ENCODE measurements at places on chromosomes 16 and 17. TPM values are rescaled to one million over a fixed set of nuclear protein-coding genes. Genes with fewer than 3 reads are reported as not detected.
A peak's percentile ranks its signal among the peaks of the same experiment; 100 is the strongest.

DNA sequence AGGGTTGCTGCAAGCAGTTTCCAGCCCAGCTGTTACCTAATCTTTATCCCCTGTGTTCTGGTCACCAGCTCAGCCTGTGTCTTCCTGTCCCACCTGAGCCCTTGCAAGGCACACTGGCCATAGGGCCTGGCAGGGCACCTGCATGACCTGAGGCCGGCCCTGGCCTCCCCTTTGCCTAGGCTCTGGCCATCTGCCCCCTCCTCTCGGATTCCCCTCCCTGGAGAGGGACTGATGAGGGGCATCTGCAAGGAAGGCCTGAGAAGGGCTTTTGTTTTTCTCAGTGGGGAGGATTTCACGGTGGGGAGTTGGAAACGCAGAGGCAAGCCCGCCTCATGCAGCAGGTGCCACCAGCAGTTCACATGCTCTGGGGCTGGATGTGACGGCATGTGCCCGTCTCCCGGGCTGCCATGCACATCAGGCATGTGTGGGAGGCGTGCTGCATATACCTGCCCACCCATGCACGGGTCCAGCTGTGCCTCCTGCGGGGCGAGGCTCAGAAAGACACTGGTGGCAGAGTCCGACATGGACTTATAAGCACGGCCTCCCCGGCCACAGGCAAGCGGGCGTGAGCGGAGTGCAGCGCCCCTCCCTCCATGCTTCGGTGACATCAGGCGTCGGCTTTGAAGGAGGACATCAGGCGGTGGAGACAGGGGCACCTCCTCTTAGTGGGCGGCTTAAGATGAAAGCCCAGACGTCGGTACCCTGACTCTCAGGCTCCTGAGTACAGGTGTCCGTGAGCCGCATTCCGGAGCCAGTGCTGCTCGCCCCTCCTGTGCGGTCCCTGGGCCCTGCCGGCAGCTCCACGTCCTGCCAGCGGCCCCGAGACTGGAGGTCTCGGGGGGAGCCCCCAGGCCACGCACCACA, 16.5 kb downstream of the ASPSCR1 start:
- no peak for DNase-seq

DNA sequence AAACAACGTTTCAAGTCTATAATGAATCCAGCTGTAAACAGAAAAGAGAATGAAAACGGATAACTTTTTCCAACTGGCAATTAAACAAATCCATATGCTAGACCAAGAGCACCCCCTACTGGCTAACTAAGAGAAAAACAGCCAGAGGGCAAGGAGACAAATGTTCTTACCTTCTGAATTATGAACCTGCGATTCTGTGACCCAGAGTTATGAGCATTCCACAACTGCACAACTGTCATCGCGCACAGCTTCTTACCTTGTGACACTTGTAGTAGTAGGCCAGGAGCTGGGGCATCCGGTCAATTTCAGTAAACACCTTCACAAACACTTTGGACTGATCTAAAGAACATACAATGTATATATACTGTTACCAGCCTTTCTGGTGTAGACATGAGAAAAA, 18.6 kb downstream of the COG7 start:
- no peak for DNase-seq

DNA sequence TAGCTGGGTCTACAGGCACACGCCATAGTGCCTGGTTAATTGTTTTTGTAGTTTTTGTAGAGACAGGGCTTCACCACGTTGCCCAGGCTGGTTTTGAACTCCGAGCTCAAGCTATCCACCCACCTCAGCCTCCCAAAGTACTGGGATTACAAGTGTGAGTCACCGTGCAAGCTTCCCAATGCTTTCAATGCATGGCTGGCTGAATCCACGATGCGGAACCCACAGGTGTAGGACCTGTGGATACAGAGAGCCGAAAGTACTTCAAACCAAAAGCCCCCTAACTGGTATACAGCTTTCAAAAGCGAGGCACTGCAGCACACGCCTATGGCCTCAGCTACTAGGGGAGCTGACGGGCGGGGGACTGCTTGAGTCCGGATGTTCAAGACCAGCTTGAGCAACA, 44.8 kb downstream of the METTL16 start:
- no peak for DNase-seq

GRCh38 chr16:30006095-30006473, 4.7 kb downstream of the DOC2A start:
- no peak for DNase-seq

- DNase-seq = no peak
These were observed 2.0 kb upstream of the CACNA1G start for GRCh38 chr17:50558581-50558940.

DNA sequence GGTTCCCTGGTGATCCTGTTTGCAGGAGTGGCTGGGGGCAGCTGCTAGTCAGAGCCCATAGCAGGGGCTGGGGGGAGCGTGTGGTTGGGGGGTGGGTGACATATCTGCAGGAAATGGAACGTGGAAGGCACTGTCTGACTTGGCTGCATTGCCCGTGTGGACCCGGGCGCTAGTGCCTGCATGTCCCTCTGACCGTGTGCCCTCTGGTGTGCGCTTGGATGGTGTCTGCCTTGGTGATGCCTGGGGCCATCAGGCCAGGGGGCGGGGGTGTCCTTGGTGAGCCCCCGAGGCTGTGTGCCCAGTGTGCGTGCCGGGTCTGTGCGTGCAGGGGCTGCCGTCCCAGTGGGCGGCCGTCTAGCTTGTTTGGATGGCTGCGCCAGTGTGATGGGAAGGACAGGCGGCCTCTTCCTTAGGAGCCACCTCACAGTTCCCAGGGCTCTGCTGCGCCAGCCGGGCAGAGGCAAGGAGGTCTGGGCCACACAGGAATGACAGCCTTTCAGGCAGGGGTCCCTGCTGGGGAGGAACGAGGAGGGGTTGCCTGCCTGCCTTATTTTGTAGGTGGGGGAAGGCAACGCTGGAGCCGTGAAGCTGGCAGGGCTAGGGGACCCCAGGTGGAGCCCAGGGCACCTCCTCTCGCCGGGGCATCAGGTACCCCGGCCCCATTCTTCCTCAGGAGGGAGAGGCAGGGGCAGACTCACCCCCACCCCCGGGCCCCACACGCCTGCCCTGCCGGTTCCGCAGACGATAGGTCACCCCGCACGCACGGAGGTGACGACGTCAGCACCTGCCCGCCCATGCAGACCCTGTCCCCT, 693 bp downstream of the NDRG4 start:
- DNase-seq = no peak

GRCh38 chr17:7462474-7463371, 16.7 kb downstream of the ZBTB4 start:
- no peak for DNase-seq

- no peak for DNase-seq
These were observed 28.7 kb upstream of the DDX52 start for GRCh38 chr17:37671824-37672547.

GRCh38 chr17:40321524-40321929, 12.5 kb downstream of the RARA start:
- DNase-seq = no peak

- no peak for DNase-seq
These were observed 23.5 kb downstream of the OMG start for GRCh38 chr17:31273516-31273915.

DNA sequence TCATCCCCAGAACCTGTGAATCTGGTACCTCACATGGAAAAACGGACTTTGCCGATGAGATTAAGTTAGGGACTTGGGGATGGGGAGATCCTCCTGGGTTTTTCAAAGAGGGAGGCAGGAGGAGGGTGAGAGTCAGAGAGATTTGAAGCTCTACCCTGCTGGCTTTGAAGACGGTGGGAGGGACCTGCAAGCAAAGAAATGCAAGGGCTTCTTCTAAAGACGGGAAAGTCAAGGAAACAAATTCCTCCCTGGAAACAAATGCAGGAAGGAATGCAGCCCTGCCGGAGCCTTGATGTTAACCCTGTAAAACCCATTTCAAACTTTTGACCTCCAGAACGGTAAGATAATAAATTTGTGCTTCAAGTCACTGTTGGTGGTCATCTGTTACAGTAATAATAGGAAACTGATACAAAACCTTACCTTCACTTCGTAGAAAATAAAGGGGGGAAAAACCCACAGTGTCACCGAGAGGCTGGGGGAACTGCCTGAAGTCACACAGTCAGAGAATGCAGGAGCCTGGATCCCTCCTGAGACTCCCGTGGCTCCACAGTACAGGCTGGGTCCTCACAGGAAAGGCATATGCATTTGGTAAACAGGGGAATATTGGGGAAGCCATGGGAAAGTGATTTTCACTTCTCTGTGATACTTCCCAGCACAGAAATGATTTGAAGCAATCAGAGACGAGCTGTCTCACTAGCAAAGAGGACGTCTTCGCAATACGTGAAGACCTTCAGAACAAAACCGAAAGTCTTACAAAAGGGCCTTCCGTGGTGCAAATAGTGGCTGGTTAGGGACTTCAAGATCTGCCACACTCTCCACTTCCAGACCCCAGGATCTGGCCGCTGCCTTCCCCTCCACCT, 58.9 kb upstream of the CLEC3A start:
- no peak for DNase-seq

DNA sequence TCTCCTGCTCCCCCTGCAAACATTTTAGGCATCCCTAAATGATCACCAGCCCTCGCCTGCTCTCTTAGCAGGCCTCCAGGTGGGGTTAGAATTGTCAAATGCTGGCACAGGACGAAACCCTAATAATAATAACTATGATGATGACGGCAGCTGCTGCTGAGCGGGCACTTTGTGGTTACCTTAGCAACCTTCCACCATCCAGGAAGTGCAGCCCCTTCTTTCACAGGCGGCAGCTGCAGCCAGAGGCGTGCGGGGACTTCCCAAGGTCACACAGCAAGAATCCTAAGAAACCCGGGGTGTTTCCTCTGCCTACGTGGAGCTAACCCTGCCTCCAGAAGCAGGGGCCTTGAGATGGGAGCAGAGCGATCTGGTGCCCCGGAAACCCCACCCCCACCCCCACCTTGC, 22.4 kb upstream of the EIF1 start:
- no peak for DNase-seq

DNA sequence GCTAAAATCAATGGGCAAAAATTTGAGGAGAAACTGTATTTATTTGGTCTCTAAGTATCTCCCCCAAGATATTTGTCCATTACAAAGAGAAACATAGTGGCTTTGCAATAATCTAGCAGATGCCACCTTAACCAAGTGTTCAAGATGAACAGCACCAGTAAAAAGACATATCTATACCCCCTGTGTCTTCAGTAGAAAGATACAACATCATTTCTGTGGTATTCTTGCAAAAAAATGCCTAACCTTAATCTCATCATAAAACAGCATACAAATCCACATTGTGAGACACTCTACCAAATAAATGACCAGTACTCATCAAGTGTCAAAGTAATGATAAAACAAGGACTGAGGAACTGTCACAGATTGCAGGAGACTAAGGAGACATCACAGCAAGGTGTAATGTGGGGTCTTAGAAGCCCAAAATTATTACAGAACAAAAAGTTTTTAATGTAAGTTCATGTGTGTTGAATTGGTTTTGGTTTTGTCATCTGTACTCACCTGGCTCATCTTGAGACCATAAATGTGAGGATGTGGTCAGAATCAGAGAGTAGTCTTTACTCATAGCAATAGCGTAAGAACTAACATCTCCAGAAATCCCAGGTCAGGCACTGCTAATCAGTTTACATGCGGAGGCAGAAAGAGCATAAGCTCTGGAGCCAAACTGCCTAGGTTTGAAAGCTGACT, 77.2 kb downstream of the AATF start:
- DNase-seq = no peak

DNA sequence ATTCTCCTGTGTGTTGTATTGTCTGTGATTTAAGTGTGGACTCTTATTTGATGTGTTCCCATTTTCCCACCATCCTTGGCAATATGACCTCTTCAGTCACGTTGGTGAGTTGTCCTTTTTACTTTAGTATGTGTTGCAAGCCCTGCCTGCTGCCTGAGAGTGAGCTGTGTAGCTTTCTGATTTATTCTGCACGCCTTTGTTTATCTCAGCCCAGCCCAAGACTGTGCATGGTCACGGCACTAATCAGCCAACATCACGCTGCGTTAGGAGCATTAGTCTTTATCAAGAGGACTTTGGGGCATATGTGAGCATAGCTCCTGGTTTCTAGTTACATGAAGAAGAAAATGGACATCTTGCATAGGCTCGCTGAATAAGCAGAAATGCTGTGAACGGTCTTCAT, 6.0 kb downstream of the TOM1L1 start:
- no peak for DNase-seq

GRCh38 chr16:55051571-55052347, 121.1 kb downstream of the IRX5 start:
- no peak for DNase-seq

- no peak for DNase-seq
These were observed 21.7 kb downstream of the ATP6V0D1 start for GRCh38 chr16:67459066-67459860.

DNA sequence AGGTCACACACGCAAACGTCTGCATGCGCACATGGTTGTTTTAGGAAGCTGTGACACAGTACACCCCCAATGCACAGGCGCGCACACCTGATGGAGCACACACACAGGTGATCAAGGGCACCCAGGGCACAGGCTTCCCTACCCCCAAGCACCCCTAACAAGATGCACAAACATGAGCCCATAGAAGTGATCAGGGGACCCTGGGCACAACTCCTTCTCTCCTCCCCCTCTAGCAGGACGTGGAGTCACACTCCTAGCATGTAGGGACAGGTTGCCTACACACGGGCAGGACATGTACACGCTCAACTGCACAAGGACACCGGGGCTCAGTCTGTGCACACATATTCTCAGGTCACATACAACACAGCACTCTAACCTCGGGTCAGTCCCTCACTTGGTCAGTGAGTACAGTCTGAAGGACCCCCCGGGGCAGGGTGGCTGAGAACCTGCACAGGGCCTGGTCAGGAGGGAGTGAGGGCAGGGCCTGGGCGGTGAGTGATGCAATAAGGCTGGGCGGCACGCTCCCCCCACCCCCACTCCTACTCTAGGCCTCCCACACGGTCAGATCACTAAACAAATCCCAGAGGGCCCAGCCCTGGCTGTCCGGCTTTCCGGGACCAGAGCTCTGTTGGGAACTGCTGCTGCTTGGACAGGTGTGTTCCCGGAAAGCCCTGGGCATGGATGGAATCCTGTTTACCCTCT, 751 bp upstream of the DOC2B start:
- no peak for DNase-seq

- DNase-seq = no peak
These were observed 31.5 kb downstream of the MPRIP start for GRCh38 chr17:17073581-17074403.

- no peak for DNase-seq
These were observed 16.0 kb downstream of the KRT33A start for GRCh38 chr17:41334385-41335305.

- peak; percentile 89 for DNase-seq
These were observed 35.1 kb upstream of the CDRT4 start for GRCh38 chr17:15502369-15503112.

GRCh38 chr16:88601313-88602036, 31.3 kb downstream of the ZC3H18 start:
- DNase-seq = no peak

GRCh38 chr17:45241328-45242028, 19.8 kb downstream of the FMNL1 start:
- peak; percentile 89 for DNase-seq

- DNase-seq = peak; percentile 56
These were observed 80.3 kb upstream of the ZNF750 start for GRCh38 chr17:82920150-82920549.

The ERN1 gene
- 11.5 TPM for total RNA-seq

The CD300E gene
- 0.36 TPM for total RNA-seq

The EPOP gene
- 11.4 TPM for total RNA-seq

The PRR29 gene
- 1.1 TPM for total RNA-seq

The ATP2A3 gene
- total RNA-seq = 4.3 TPM

The CACNG3 gene
- total RNA-seq = 41.3 TPM

The PARD6A gene
- total RNA-seq = 31.2 TPM

The HSD17B2 gene
- total RNA-seq = not detected

The VTN gene
- 3.8 TPM for total RNA-seq

The KRT24 gene
- total RNA-seq = not detected

The TEX19 gene
- not detected for total RNA-seq

The HOXB8 gene
- total RNA-seq = not detected

The ZNF629 gene
- 12.1 TPM for total RNA-seq

The CDC6 gene
- 2.8 TPM for total RNA-seq

Data from dorsolateral prefrontal cortex (tissue), 122 donors.